ENCODE measurements at places on chromosomes 3 and 15.

- no peak for DNase-seq
Measured at GRCh38 chr3:117603097-117603496, 893.5 kb downstream of the TUSC7 start.

GRCh38 chr3:15318661-15319060 is 13.7 kb downstream of the SH3BP5 start:
- DNase-seq, result no peak

DNA sequence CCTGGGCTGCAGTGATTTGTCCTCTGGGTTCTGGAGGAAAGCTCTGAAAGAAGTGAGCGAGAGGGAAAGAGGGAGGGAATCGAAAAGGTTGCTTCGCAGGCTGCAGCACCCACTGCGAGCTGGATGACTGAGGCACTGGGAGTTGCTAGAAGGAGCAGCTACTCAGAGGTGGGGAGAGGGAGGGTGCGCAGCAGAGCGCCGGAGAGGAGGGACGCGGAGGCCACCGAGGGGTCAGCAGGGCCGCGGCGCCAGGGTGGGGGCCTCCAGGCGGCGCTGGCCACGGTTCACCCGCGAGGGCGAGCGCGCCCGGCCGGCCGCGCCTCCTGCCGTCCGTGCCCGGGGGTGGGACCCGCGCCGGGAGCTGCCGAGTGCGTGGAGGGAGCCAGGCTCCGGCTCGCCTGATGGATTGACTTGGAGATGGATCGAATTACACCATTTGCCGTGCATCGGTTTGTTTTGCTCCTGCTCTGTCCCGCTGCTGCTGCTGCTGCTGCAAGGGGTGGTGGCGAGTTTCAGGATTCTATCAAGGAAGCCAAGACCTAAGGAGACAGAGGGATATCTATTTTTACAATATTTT is at the start of gene SEMA6D:
SEMA6D (plus strand) TSS at position 470 of the 577 bp plus-strand sequence. CDS start 42,294 bp downstream, outside the sequence.
- DNase-seq, result no peak

DNA sequence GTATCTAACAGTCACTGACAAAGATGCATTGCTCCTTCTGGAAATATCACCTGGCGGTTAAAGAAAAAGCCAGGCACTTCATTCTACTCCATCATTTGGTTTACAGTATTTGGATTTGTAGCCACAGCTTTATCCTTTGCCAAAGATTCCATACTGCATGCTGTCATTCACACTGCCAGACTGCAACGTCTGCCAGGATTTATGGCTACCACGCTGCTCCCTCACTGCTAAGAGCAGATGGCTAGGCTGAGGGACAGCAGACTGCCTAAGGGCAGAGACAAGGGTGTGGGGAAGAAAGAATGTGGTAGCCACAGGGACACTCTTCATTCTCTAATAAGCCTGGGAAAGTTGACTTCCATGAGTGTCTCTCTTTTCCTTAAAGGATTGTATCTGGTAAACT is 1047.0 kb downstream of the TUSC7 start:
- no peak for DNase-seq

- no peak for DNase-seq
Measured at GRCh38 chr3:54309601-54310000, 187.2 kb downstream of the CACNA2D3 start.

GRCh38 chr3:140199008-140199407 is 264.0 kb downstream of the CLSTN2 start:
- no peak for DNase-seq

DNA sequence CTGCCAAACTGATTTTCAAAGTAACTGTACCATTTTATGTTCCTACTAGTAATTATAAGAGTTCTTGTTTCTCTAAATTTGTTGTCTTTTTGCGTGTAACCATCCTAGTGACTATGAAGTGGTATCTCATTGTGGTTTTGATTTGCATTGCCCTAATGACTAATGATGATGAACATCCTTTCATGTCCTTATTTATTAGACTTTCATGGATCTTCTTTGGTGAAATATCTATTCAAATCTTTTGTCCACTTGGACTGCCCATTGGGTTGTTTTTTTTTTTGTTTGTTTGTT is 3.6 kb downstream of the OXSR1 start:
- no peak for DNase-seq

DNA sequence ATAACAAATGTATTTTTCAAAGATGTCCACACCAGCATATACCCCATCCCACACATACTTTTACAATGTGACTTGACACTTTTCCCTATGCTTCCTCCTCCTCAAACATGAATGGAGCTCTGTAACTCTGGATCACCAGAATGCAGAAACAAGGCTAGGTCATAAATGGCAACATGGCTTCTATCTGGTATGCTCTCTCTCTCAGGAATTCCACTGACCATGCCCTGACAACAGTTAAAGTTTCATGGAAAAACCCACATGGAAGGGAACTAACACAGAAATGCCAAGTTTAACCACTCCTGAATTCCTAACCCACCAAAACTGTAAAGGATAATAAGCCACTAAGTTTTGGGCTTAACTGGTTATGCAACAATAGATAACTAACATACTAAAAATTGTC is 19.9 kb downstream of the MYO9A start:
- DNase-seq, result no peak

DNA sequence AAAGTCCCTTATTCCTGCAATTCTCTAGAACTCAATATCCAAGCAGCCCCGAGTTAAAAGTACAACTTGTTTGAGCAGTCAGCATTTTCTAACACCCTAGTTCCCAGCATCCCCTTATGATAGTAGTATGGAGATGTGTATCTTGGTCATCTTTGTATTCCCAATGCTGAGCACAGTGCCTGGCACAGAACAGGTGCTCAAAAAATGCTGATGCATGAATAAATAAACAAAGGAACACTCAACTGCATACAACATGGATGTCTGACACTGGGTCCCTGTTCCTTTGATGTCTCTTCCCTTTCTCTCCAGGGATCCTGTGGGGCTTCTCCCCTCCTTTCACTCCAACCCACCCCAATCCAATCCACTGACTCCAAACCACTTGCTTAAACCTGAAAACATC is 23.9 kb upstream of the B3GNT5 start:
- no peak for DNase-seq

GRCh38 chr15:27847775-27848710 is 251.1 kb downstream of the OCA2 start:
- no peak for DNase-seq

- DNase-seq, result no peak
Measured at GRCh38 chr3:129461022-129461421, 21.0 kb downstream of the IFT122 start.

- DNase-seq, result no peak
Measured at GRCh38 chr3:160796813-160797164, 40.8 kb downstream of the PPM1L start.

Measured in stimulated activated CD4-positive, alpha-beta T cell treated with anti-CD3 and anti-CD28 coated beads, Interleukin-4, amount 100 ng/mL, for 4 hours (primary cell).